ENCODE measurements at places on chromosomes 7 and 10.

DNA sequence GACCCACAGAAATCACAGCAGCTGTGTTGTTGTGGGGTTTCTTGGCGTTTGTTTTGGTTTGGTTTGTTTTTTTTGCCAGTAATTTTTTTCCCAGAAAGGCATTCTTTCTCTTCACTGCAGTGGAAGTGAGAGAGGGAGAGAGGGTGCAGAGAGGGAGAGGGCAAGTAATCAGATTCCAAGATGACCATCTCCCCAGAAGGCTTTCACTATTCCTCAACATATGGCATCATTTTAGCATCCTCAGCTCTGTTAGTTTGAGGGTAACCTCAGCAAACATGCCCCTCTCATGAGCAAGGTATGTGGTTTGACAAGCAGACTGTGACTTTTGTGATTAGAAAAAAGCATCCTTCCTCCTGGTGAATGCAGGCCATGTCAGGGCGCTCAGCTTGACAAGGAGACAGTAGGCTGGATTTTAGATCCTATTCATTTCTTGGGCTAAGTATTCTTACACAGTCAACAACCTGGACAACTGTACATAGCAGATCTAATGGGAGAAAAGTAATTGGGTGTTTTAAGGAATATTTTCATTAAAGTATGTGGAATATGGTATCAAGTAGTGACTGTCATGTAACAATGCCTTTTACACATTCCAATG, 86.3 kb upstream of the PIK3CG start:
- no peak for DNase-seq

DNA sequence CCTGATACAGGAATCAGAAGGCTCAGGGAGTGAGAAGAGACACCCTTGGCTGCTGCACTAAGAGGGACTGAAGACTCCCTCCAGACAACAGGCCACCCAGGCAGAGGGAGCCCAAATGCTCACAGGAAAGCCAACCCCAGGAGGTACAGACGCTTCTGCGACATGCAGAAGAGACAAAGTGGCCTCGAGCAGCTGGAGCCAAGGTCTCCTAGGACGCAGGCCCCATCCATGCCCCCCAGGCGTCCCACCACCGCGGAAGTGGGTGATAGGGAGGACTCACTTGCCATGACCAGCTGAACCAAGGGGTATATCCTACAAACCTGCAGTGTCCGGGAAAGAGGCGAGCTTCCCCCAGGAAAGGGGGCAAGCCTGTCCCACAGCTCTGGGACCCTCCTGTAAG, 56.9 kb downstream of the CTBP2 start:
- no peak for DNase-seq

DNA sequence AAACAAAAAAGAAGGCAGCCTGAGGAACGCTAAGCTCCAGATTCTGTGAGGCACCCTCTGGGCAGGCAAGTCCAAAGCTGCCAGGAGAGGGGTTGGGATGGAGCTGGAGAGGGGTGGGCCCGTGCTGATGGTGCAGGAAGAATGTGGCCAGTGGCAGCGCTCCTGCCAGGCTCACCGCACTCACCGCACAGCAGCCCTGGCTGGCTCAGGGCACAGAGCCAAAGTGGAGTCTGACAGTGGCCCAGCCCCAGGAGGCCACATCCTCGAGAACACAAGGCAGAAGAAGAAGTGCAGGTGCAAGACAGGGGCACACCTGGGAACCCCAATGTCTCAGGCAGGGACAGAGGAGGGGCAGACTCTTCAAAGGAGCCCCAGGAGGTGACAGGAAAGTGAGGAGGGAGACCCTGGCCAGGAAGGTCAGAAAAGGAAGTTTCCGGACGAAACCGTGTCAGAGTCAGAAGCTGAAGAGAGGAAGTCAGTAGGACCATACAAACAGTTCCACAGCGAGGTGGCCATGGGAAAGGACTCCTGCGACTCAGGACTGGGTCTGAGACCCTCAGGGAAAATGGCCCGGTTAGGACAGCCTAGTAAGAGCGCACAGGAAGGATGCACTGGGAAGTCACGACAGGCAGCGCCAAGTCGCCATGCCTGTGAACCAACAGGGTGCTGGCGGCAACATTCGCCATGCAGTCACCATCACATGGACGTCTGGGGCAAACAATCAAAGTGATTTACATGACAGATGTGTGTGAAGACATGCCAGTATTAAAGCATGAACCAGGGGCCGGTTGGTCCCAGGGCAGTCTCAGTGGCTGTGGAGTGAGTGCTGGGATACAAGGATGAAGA, 54.4 kb downstream of the COBL start:
- DNase-seq: no peak

DNA sequence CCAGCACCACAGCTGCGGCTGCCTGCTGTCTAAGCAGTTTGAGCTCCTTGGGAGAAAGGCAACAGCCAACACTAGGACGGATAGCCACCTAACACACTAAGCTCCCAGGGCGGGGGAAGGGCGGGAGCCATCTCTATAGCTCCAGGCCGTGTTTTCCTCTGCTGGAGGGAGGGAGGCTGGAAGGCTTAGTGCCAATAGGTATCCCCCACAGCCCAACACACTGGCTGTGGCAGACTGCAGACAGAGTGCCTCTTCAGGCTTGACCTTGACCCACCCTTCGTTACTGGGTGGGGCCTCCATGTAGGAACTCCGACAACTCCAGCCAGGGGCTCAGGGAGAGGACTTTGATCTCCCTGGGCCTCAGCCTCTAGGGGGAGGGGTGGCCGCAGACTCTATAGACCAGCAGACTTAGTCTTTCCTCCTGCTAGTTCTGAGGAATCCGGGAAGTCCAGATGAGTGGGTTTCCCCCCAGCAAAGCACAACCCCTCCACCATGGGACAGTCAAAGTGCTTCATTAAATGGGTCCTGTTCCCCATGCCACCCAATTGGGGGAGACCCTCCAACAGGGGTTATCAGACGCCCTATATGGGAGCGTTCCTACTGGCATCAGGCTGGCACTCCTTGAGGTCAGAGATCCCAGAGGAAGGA, 314.4 kb upstream of the MKI67 start:
- DNase-seq: no peak

DNA sequence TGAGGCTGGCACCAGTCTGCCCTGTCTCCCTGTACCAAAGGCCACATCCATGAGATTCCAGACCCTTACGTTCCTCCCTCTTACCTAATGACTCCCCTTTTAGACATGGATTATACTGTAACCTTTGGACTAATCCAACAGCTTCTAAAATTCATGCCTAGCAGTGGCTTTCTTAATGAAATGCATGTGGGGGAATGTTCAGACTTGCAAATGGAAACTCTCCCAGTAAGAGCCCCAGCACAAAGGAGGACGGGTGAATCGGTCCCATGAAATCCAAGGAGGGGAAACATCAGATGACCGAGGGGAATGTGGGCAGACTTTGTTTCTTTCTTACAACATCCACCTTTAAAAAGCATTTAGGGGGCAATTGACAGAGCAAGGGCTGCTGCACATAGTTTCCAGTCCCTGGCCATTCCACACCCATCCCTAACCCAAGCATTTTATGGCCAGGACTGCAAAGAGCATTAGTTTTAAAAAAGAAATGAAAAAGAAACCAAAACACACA, 71.5 kb downstream of the COL13A1 start:
- no peak for DNase-seq

DNA sequence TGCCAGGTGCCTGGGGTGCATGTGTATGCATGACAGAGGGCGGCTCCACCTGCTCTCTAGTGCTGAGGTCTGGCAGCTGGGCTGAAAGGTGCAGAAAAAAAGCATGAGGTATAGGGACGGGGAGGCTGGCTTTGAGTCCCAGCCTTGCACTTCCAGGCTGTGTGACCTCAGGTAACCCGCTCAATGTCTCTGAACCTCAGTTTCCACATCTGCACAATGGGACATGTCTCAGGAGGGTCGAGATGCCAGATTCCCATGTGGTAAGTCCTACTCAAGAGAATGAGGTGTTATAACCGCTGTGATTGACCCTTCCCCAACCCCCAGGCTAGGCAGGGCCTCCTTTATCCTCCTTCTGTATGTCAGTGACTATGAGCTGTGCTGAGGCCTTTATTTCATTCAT, 48.8 kb downstream of the ARHGAP22 start:
- no peak for DNase-seq

DNA sequence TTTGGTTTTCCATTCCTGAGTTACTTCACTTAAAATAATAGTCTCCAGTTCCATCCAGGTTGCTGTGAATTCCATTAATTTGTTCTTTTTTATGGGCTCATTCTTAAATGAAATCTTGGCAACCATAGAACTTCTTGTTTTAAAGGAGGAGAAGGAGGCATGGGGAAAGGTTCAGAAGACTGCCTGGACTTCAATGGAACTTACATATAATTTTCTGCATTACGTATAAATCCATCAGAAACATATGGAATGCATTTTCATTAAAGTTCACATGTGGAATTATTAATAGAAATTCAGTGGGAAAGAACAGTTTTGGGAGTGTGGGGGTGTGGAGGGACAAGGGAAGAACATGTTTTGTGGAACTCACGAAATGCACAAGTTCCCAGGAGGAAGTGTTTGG, 176.6 kb upstream of the PRKCQ start:
- no peak for DNase-seq

GRCh38 chr10:16957038-16957437, 139.8 kb upstream of the RSU1 start:
- no peak for DNase-seq

- DNase-seq: no peak
These were observed 218.6 kb upstream of the SLC26A5 start for GRCh38 chr7:103664577-103664976.

GRCh38 chr7:34928052-34928451, 109.2 kb downstream of the DPY19L1 start:
- peak; percentile 33 for DNase-seq

- no peak for DNase-seq
These were observed 107.1 kb upstream of the ITGB1 start for GRCh38 chr10:33065111-33065510.

DNA sequence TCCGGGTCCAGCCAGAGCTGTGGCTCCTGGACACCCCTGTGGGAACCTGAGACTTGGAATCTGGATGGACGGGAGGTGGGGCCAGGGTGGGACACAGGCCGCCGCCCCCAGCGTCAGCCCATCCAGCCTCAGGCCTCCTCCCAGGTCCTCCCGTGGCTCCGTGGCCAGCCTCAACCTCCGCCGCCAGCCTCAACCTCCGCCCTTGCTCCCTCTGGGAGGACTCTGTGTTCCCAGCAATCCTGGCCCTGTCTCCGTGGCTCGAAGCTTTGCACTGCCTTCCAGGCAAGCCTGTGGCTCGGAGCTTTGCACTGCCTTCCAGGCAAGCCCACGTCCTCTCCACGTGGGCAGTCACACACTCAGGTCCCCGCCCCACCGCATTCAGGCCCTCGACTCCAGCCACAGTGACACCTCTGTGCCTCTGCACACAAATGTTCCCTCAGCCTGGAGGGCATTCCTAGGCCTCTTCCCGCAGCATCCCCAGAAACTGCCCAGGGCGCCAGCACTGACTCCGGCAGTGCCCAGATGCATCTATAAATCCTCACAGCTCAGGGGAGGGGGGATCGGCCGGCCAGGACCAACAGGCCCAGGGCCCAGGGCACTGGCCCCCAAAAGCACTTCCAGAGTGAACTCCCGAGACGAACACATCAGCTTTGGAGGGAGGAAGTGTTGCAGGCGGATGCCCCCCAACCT, 44.7 kb upstream of the PDGFA start:
- DNase-seq: no peak

GRCh38 chr10:89926736-89927135, 225.3 kb downstream of the KIF20B start:
- no peak for DNase-seq
